Right renal pelvis (tissue), 4 donors: ENCODE measurements at places on chromosomes 2 and 18. TPM values are rescaled to one million over a fixed set of nuclear protein-coding genes. Genes with fewer than 3 reads are reported as not detected.

The SERPINB12 gene
- not detected for polyA plus RNA-seq

The LBX2 gene
- polyA plus RNA-seq: 2.9 TPM

The SRD5A2 gene
- polyA plus RNA-seq: 0.07 TPM

The FAHD2A gene
- polyA plus RNA-seq: 35.2 TPM

The EIF5B gene
- 56.5 TPM for polyA plus RNA-seq

The CCDC195 gene
- not detected for polyA plus RNA-seq

The CHN1 gene
- 24.7 TPM for polyA plus RNA-seq

The ARPC2 gene
- 246 TPM for polyA plus RNA-seq

The GKN1 gene
- not detected for polyA plus RNA-seq

The TMEM200C gene
- polyA plus RNA-seq: 1.0 TPM

The SERPINB13 gene
- polyA plus RNA-seq: 0.01 TPM

The C2orf66 gene
- polyA plus RNA-seq: not detected

The TMEM247 gene
- not detected for polyA plus RNA-seq

The CHMP3 gene
- 147 TPM for polyA plus RNA-seq

The KIAA2012 gene
- polyA plus RNA-seq: 0.17 TPM

The RAB31 gene
- polyA plus RNA-seq: 36.0 TPM

The UGT1A3 gene
- not detected for polyA plus RNA-seq

The C1GALT1C1L gene
- 2.6 TPM for polyA plus RNA-seq

The ABCB11 gene
- polyA plus RNA-seq: 0.13 TPM
